ENCODE measurements at places on chromosomes 7 and 10.

- DNase-seq, result no peak
These were observed 33.9 kb upstream of the GSAP start for GRCh38 chr7:77450054-77450453.

DNA sequence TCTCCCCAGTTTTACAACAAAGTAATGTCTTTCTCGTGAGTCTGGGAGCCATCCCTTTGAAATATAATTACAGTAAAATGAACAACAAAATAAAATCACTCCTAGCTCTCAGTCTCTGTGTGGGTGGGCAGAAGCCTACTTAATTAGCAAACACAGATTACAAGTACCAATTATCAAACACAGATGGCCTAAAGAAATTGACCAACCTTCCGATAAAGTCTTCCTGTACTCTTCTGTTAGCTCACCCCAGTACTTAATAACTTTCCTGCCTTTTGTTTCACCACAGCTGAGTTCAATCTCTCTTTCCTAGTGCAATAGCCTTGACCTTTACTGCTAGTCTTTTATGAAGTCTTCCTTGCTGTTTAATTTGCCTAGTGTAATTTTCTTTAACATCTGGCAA, 719.2 kb upstream of the MBL2 start:
- DNase-seq, result no peak

DNA sequence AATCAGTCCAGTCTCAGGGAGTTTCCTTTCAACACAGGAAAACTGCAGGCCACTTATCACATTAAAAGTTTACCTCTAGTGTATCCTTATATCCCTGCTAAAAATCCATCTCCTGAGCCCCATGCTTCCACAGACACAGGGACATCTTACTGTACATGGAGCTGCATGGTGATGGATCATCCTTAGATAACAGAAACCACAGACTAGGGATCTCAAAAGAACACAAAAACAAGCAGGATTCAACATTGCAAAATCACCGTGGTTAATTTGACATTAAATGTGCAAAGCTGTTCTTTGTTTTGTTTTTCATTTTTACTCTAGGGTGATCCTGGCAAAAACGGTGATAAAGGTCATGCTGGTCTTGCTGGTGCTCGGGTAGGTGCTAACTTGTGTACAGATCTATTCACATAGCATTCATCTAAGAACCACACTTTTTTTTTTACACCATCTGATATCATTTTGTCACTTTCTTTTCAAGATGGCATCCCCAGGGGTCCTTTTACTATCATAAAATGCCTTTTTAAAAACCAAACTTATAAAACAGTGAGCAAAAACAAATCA, 18.1 kb downstream of the COL1A2 start:
- DNase-seq, result no peak

DNA sequence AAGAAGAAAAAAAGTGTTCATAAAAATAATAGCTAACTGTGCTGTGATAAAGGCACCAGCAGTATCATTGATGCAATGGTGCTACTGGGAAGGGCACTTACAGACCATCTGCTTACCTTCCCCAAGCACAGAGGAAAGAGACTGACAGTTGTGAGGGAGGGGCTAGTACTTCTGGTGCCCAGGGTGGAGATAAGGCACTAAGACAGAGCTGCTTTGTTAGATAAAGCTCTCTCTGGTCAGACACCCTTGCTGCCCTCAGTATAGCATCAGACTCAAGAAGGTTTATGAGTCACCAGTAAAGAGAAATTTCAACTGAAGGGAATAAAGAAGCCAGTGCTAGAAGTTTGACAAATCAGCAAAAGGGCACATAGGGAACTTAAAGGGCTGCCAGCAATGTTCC, 325.6 kb downstream of the HPSE2 start:
- no peak for DNase-seq

DNA sequence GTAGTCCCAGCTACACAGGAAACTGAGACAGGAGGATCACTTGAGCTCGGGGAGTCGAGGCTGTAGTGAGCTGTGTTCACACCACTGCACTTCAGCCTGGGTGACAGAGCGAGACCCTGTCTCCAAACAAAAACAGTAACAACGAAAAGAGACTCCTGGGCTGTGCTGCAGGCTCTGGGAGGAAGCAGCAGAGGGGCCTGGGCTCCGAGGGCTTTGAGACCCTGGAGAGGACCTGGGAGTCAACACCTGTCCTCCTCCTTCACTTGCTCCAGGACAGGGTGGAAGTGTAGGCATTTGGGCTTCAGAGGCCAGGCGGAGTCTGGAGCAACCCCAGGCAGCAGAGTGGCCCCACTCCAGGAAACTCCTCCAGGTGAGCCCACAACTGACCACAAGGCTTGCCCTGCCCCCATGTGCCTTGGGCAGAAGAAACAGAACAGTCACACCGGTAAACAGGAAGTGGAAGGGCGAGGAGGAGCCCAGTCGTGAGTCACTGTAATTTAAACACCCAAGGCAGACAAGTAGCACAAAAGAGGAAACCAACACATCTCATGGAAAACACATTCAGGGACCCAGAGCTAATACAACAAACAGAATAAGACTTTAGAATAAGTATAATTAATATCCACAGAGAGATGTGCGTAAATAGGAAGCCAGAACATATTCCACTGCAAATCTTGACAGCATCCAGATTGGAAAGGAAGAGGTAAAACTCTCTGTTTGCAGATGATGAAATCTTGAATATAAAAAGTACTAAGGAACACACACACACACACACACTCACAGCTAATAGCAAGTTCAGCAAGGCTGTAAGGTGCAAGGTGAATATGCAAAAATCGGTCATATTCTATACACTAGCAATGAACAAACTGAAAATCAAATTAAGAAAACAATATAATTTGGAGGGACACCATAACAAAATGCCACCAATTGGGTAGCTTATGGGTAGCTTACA, 20.5 kb upstream of the RASGEF1A start:
- DNase-seq, result no peak

GRCh38 chr10:79238158-79238520, 109.1 kb upstream of the PPIF start:
- no peak for DNase-seq

DNA sequence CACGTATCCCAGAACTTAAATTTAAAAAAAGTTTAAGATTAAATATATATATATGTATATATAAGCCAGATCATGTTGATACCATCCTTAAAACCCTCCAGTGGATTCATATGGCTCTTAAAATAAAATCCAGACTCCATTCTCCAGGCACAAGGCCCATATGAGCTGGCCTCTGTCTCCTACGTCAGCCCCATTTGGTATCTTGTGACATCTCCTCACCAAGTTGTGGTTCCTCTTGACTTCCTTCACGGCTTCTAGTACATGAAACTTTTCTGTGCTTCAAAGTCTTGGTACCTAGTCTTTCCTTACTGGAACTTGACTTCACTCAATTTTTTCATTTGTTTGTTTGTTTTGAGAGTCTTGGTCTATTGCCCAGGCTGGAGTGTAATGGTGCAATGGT, 61.3 kb downstream of the PRLHR start:
- DNase-seq, result no peak

DNA sequence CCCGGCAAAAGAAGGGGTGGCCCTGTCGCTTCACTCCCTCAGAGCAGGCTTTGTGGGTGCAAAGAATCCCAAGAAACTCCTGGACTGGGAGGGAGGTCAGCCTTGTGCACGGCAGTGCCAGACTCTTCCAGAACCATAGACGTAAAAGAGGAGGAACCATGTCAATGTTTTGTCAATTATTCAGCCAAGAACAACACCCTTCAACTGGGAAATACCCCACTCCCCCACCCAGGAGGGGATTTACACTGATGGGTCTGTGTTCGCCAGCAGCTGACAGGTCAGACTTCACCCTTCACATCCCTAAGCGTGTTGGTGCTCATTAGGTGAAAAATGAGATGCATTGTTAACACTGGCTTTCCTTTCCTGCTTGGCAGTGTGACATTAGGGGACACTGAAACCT, 116.8 kb upstream of the BMPER start:
- no peak for DNase-seq

GRCh38 chr10:121041906-121042305, 190.7 kb downstream of the WDR11 start:
- DNase-seq, result no peak

DNA sequence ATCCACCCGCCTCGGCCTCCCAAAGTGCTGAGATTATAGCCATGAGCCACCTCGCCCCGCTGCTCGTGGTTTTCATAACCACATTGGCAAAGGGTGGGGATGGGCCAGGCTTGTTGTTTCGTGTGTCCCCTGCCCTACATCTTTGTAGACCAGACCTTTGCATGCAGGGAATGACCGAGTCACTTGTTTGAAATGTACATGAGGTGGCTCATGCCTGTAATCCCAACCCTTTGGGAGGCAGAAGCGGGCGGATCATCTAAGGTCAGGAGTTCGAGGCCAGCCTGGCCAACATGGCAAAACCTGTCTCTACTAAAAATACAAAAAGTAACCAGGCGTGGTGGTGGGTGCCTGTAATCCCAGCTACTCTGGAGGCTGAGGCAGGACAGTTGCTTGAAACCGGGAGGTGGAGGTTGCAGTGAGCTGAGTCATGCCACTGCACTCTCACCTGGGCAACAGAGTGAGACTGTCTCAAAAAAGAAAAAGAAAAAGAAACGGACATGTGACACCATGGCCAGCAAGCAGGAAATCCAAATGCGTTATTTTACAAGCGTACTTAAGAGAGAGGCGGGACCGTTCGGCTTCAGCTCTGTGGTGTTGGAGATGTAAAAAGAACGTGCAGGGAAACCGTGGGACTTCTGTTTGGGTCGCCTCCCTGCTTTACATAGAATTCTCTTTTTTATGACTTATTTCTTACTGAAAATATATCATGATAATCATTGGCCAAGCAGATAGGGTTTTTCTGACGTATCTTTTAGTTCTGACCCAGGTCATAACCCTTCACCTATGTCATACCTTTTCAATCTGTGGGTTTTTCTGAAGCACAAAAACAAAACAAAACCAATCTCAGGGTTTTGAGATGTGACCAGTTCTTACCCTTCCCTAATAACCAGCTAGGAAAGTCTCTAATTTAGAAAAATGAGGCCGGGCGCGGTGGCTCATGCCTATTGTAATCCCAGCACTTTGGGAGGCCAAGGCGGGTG, 45.1 kb downstream of the WIPI2 start:
- no peak for DNase-seq

DNA sequence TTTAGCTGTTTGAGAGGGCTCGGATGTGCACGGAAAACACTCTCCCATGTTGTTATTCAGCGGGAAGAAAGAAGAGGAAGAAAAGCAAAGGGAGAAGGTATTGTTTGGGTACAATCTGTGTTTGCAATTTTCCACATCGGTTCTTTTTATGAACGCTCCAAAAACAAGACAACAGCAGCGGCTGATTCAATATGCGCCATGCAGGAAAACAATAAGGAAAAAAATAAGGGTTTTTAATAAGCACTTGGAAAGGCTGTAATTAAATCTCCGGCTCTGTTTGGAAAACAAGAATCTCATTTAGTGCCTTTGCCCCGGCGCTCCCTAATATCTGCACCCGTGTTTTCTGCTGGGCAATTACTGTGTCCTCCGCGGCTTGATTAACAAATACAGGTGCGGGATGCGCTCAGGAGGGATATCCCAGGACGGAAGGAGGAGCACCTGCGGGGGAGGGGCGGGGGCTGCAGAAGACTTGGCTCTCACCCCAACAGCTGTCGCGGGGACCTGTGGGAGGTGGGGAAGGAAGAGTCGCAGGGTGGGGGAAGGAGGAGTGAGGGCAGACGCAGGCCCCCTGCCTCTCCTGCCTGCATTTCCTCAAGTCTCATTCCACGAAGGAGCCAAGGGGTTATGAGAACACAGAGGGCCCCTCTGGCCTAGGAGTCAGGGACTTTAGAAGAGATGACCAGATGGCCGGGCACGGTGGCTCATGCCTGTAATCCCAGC, 181.5 kb upstream of the PODXL start:
- no peak for DNase-seq

DNA sequence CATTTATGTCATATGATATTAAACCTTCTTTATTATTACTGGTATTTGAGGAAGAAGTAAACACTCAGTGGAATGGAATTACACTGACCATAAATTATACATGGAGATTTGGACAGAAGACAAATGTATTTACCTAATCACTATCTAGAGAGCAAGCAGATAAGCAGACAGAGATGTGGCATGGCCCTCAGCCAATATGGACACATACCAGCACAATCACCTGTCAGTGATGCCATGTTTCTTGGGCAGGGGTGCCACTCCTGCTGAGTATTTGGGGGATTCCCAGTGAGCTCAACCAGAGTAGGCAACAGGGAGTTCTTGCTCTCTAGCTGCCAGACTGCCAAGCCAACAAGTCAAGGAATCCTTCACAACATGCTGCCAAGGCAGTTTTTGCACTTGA, 866.3 kb upstream of the LRRN3 start:
- no peak for DNase-seq

DNA sequence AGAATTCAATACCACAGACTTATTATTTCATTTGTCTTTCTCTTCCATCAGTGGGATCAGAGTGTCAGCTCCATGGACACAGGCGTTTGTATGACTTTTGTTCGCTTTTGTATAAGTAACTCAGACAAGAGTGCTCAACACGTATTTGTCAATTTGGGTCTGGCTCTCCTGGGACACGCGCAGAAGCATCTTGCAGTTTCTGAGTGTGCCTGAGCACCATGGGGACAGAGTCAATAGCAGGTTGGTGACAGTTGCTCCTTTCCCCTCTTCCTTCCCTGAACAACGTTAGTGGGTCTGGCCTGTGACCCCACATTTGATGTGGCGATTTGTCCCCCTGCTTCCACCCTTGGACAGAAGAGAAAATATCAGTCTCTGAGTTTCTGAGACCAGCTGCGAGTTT, 120.4 kb upstream of the SDK1 start:
- no peak for DNase-seq

- DNase-seq, result no peak
These were observed 116.5 kb upstream of the SVIL start for GRCh38 chr10:29751240-29751639.

GRCh38 chr10:43231523-43232078, 35.3 kb downstream of the RASGEF1A start:
- no peak for DNase-seq

DNA sequence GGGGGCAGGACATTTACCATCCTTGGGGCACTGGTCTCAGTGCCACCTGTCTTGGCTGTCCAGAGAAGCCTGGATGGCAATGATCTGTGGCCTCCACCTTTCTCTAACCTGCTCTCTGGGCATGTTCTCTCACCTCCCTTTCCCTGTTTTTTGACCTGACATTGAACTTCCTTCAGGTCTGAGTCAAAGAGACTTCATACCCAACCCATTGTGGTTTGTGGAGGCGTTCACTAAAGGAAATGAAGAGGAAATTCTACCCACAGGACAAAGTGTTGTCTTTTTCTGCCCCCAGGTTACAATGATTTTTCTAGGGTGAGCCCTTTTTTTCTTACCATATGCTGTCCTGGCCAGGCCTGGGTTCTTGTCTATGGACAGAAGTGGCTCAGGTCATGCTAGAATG, 76.6 kb downstream of the CYP26A1 start:
- DNase-seq, result no peak

DNA sequence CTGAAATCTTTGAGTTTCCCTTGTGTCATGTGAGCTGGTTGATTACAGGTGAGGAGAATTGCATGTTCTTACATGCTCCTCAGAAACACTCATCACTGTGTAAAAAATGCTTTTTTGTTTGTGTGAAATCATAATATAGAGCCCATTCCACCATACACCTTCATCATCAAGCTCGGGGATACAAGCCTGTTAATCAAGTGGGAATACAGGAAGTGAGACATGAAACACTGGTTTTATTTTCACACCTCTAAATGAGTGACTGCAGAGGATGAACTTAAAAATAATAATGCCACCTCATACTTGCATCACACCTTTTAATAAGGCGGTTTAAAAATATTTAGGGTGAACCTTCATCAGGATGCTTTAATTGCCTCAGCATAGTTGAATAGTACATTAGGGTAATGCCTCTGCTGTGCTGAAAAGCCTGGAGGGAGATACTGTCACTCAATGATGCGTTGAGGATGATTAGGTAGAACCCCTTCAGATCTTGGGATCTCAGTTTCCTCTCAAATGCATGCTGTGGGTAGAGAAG, 164.6 kb downstream of the AUTS2 start:
- DNase-seq, result no peak

- no peak for DNase-seq
These were observed 36.3 kb downstream of the POT1 start for GRCh38 chr7:124893140-124893827.
